ENCODE measurements at places on chromosomes 2 and 18. TPM values are rescaled to one million over a fixed set of nuclear protein-coding genes. Genes with fewer than 3 reads are reported as not detected.

GRCh38 chr2:119119076-119119785, 39.3 kb downstream of the C1QL2 start:
- no peak for DNase-seq
- H3K27ac ChIP-seq = no peak overlapping the region
- no peaks in the 10 kb centered on the region for H3K36me3 ChIP-seq
- H3K4me1 ChIP-seq = no peaks in the 10 kb centered on the region
- H3K4me3 ChIP-seq = no peak overlapping the region
- no peaks in the 10 kb centered on the region for H3K27me3 ChIP-seq

DNA sequence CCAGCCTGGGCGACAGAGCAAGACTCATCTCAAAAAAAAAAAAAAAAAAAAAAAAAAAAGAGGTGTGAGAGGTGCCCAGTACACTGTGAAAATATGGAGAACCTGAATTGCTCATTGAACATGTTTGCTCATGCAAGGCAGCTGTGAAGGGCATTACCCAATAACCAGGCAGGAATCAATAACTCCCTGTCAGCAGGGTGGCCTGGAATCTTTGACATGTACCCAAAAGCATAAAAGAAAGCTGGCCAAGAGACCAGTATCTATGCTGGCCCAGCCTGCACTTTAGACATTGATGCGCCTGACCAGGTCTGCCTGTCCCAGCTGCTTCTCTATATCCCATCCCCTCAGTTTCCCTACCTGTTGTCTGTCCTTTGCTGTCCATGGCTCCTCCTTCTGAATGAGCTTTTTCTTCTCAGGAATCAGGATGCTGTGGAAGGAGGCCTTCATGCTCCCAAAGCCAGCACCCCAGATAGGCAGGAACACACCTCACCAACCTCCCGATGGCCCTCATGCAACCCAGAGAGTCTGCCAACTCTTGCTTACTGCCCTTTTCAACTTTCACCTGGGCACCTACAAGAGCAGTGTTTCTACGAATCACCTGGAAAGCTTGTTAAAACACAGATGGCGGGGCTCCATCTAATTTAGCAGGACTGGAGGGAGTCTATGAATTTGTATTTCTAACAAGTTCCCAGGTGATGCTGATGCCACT, 83.4 kb upstream of the PPP1CB start:
- no peak overlapping the region for H3K27ac ChIP-seq
- H3K4me1 ChIP-seq = no peaks in the 10 kb centered on the region
- no peaks in the 10 kb centered on the region for H3K27me3 ChIP-seq
- no peak overlapping the region for H3K4me3 ChIP-seq
- DNase-seq = no peak
- H3K36me3 ChIP-seq = no peaks in the 10 kb centered on the region

GRCh38 chr2:63662028-63662804, 73.5 kb downstream of the MDH1 start:
- no peak overlapping the region for H3K4me3 ChIP-seq
- H3K36me3 ChIP-seq = no peaks in the 10 kb centered on the region
- no peak overlapping the region for H3K27ac ChIP-seq

KLF7 gene
- total RNA-seq = 29.4 TPM

AQP12A gene
- total RNA-seq = not detected

DNA sequence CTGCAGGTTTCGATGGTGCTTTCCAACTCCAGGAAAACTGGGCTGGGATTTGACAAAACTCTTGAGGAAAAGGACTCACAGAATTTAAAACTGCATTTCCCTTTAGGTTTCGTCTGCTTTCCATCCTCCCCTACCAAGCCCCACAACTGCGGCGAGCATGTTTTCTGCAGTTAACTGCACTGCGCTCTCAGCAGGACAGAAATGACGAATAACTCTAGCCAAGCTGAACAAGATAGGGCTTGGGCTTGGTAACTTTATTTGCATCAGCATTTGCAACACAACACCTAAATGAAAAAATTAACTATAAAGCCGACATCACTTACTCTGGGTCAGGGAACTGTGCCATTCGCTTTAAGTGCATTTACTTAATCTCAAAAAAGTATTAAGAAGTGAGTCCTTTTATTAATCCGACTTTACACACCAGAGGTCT, 669 bp upstream of the PIKFYVE start:
- H3K36me3 ChIP-seq = no peaks in the 10 kb centered on the region
- H3K27ac ChIP-seq = peak overlapping the region; percentile 94
- H3K4me3 ChIP-seq = peak overlapping the region; percentile 64
- peaks cover 51% of the 10 kb centered on the region for H3K4me1 ChIP-seq

All from spleen (tissue), 13 donors.